Hematopoietic multipotent progenitor cell treated with erythropoietin and hydrocortisone succinate and interleukin-3 and kit ligand, for 17 days (in vitro differentiated cells): ENCODE measurements at places on chromosomes 11 and 22.

GRCh38 chr22:24500277-24500820 lies 5.2 kb downstream of the UPB1 start:
- DNase-seq = no peak

DNA sequence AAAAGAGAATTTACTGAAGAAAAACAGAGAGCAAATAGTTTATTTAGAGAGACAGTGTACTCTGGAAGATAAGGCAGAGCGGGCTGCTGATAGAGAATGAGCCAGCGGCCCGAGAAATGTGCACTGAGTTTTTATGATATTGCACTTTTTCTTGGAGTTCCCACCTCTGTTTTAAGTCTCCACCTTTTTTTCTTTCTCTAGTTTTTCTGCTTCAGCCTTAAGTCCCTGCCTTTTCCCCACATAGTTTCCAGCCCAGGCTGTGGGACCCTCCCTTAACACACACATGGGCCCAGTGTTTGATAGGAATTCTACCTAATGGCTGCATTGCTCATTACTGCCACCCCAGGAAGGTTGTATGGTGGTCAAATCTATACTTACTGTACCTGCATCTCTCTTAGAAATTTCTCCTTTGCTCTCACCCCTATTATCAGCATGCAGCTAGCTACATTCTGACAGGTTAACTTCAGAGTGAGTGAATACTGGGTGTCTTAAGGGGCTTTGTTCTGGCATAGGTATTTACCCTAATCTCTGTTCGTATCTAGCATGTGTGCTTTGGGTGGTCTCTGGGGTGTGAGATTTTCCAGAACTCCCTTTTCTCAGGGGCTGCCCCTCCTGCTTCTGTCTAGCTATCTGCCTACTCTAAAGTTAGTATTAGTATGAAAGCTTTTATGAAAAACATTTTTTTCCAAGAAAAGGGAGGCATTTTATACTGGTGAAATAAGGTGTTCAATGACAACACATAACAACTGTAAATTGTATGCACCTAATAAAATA lies 127.3 kb upstream of the TOP3B start:
- DNase-seq = no peak

DNA sequence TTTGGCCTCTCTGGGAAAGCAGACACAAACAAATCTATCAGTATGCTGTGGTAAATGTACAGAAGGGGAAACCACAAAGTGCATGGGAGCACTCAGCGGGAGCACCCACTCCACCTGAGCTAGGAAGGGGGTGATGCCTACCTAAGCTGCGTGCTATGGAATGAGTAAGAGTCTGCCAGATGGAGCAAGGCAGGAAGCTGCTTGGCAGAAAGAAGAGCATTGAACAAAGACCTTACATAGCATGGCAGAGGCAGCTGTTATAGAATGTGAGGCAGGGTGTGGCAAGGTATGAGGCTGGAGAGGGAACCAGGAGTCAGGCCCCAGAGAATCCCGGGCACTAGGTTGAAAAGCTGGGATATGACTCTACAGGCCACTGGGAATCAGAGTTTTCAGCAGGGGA lies 13.8 kb upstream of the MTFP1 start:
- no peak for DNase-seq

DNA sequence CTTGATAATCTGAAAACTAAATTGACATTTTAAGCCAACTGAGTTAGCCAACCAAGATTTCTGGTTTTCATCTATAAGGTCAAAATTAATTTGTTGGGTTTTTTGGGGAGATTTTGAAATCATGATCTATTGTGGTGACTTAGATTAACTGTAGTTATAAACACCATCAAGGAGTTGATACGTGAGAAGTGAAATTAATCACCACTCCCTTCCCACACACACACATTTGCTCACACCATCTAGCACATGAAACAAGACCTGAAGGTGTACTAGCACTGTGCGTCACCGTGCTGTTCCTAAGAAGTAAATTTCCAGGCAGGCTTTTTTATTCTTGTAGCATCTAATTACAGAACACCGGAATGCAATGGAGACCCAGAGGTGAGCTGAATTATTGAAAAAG lies 2.1 kb downstream of the OR5B21 start:
- DNase-seq = no peak

DNA sequence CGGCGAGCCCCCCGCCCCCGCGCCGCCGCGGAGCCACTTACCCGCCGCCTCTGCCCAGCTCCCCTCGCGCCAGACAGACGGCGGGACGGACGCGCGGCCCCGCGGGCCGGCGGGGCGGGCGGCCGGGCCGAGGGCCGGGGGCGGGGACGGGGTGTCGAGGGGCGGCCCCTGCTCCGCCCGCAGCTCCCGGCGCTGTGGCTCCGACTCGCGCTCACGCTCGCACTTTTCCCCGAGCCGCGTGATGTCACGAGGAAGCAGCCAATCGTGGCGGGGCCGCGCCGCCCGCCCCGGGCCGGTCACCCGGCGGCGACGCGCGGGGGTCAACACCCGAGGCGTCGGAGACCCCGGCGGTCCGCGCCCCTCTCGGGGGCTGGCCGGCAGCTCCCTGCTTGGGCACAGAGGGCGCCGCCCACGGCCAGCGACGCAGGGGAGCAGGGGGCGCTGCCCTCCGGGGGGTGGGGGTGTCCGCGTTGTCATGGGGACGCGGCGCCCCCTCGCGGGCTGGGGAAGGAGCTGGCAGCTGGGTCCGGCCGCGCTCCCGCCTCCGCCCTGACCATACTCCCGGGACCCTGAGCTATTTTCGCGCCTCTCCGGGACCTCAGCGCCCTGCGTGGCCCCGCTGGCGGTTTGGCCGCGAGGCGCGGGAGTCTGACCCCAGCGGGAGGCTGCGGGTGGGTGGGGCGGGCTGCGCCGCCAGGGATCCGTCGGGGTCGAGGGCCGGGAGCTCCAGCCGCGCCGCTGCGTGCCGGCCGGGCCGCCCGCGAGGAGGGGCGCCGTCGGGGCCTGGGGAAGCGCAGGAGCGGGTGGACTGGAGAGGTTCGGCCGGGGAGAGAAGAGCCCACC lies at the start of gene CHRM4:
Gene CHRM4, minus strand, starts transcription at position 199 of the 843 bp plus-strand sequence. CDS start 5,219 bp downstream, outside the sequence.
- no peak for DNase-seq

- peak; percentile 79 for DNase-seq
Observed at GRCh38 chr11:119093942-119094815, 7.5 kb downstream of the DPAGT1 start.

DNA sequence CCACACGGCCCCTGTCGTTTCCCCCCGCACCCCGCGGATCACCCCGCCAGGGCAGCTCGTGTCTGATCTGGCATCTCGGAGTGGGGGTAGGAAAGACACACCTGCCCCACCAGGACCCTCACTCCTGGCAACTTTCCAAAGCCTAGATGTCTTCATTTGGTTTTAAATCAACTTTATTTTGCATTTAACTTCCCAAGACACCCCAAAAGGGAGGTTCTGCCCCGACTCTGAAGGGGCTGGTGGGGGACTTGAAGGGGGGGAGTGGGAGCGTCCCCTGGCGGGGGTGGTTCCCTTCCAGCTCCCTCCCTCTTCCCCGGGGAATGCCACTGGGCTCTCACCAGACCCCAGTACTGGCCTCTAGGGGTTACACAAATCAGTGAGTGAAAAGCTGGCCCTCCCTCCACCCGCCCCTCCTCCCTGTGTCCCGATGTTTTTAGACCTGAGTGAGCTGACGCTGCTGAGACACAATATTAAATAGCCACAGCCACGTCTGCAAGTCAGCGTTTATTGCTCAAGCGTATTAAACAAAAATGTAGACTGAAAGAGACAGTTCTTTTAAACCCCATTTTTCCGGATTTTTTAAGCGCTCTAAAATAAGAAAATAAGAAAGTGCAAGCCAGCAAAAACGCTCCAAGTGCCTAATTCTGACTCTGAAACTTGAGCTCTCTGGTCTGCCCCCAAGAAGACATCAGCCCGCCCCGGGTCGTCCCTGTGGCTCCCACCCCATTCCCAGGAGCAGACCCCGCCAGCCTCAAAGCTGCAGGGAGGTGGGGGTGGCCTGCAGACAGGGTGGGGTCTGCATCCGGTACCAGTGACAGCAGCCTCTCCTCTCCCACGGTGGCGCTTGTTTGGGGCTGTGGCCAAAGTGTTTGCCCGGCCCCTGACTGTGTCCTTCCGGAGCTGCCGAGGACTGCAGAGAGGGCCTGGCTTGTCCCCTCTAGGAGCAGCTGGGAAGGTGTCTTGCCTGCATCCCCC lies 1.1 kb upstream of the TTLL8 start:
- no peak for DNase-seq

GRCh38 chr22:44288913-44289312 lies 23.8 kb downstream of the SHISAL1 start:
- no peak for DNase-seq

GRCh38 chr11:125263268-125263790 lies 98.8 kb downstream of the PKNOX2 start:
- no peak for DNase-seq

DNA sequence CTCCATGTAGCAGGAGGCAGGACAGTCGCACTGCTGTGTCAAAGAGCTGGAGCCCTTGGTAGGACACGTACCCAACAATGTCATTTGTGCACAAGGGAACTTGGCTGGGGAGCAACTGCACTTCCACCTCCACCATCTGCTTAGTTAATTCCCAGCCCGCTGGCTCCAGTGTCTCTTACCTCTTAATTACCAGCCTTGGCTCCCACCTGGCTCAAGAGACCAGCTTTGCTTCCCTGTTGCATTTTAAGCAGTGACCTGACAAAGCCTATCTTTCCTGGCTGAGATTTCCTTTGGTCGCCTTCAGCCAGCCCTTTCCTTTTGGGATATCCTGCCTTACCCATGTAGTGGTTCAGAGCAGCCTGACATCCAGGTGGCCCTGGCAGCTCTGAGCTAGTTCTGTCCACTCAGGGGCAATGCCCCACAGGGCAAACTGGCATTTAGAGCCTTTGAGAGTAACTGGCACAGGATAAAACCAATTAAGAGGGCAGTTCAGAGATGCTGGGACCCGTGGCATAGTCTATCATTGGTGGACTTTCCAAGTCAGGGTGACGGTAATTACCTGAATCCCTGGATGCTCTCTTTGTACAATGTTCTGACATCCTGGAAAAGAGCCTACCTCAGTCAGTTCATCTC lies 212.6 kb upstream of the SORL1-AS1 start:
- DNase-seq = no peak

- DNase-seq = no peak
Observed at GRCh38 chr11:62166371-62166770, 23.6 kb upstream of the SCGB1D1 start.

DNA sequence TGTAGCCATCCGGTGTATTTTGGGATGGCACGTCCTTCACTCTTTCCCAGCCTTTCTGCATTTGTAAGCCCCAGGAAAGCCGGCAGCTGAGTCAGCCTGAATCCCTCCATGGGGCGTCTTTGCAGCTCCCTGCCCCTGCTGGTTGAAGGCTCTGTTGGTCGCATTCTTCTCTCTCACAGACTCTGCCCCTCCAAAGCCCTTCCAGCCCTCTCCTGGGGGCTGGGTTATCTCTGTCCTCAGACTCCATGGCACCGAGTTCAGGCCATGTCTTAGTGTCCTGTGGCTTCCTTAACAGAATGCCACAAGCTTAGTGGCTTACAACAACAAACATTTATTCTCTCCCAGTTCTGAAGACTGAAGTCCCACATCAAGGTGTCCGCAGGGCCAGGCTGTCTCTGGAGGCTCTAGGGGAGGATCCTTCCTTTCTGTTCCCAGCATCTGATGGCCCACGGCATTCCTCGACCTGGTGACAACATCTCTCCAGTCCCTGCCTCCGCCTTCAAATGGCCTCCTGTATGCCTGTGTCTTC lies 62.2 kb downstream of the BCR start:
- no peak for DNase-seq

DNA sequence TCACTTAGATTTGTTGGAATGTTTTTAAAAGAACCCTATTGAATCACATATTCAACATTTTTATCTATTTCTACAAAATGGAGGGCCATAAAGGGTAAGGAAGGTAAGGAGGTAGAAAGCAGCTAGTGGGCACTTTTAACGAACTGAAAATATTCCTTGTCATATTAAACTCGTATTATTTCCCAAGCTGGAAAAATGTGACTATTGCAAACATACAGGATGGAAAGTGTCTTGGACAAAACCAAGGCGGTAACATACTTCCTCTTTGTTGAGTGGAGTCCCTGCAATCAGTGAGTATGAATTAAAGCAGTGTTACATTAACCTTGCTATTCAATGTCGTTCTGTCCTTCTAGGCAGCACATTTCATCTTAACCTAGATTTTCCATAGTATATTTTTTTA lies 165.6 kb downstream of the RCN1 start:
- DNase-seq = no peak

- no peak for DNase-seq
Observed at GRCh38 chr11:129417458-129417857, 41.8 kb downstream of the BARX2 start.

- no peak for DNase-seq
Observed at GRCh38 chr11:113419454-113420003, 31.9 kb downstream of the ANKK1 start.

- no peak for DNase-seq
Observed at GRCh38 chr11:116314006-116314405, 458.8 kb downstream of the BUD13 start.

GRCh38 chr11:47154616-47155570 lies 21.8 kb downstream of the ARFGAP2 start:
- DNase-seq = no peak

- peak; percentile 15 for DNase-seq
Observed at GRCh38 chr11:37946155-37946766, 1348.2 kb upstream of the RAG2 start.
